IPS DF 6.9 (cell line): ENCODE measurements at places on chromosomes 13 and 19.

DNA sequence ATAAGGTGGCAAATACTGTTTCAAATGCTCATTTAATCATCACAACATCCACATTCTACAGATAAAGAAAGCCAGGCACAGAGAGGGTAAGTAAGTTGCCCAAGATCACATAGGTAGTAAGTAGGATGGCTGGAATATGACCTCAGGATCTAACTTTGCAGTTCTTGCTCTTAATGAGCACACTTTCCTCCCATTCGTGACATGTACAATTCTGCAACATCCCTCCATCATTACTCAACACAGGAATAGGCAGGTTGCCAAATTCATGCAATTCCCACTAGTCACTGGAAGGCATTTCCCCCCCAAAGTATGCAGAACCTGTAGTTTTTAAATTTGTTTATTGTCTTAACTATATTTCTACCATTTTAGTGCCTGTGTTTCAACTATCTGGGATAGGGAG, 109.2 kb downstream of the OLFM4 start:
- DNase-seq, result no peak

GRCh38 chr19:17170538-17171297, 44.4 kb upstream of the USE1 start:
- DNase-seq, result no peak

- DNase-seq, result no peak
Observed at GRCh38 chr13:114341003-114341777, 26.9 kb downstream of the CHAMP1 start.

GRCh38 chr19:28148554-28148953, 1064.4 kb downstream of the UQCRFS1 start:
- no peak for DNase-seq

GRCh38 chr13:109390391-109390790, 396.0 kb downstream of the IRS2 start:
- DNase-seq, result no peak

DNA sequence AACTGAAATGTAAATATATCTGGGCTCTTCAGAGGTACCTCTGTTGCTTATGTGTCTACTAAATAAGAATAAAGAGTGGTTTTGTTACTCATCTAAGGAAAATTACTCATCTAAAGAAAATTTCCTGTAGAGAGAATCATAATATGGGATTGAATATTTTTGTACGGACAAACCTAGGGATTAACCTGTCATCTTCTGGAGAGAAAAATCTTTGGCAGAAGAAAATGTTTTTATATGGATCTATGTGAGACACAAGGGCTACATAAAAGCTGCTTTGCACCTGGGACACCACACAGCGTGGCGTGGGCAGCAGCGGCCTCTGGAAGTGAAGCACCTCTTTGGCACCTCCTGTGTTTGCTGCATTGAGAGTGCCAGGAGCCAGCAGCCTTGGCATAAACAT, 242.9 kb upstream of the DACH1 start:
- no peak for DNase-seq

DNA sequence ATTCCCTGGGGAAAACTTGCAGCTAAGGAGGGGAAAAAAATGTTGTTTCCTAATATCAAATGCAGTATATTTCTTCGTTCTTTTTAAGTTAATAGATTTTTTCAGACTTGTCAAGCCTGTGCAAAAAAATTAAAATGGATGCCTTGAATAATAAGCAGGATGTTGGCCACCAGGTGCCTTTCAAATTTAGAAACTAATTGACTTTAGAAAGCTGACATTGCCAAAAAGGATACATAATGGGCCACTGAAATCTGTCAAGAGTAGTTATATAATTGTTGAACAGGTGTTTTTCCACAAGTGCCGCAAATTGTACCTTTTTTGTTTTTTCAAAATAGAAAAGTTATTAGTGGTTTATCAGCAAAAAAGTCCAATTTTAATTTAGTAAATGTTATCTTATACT, 33.6 kb downstream of the TNFSF11 start:
- no peak for DNase-seq

- DNase-seq, result no peak
Observed at GRCh38 chr13:74767050-74767449, 632.8 kb upstream of the KLF12 start.

- no peak for DNase-seq
Observed at GRCh38 chr19:18046059-18046718, 38.2 kb downstream of the ARRDC2 start.

- no peak for DNase-seq
Observed at GRCh38 chr13:76164290-76164689, 528.2 kb downstream of the LMO7 start.

- no peak for DNase-seq
Observed at GRCh38 chr19:19493841-19494546, 21.4 kb downstream of the TSSK6 start.

- no peak for DNase-seq
Observed at GRCh38 chr13:109875746-109876145, 89.4 kb upstream of the IRS2 start.

- no peak for DNase-seq
Observed at GRCh38 chr19:18319591-18320135, 3.2 kb downstream of the LSM4 start.

DNA sequence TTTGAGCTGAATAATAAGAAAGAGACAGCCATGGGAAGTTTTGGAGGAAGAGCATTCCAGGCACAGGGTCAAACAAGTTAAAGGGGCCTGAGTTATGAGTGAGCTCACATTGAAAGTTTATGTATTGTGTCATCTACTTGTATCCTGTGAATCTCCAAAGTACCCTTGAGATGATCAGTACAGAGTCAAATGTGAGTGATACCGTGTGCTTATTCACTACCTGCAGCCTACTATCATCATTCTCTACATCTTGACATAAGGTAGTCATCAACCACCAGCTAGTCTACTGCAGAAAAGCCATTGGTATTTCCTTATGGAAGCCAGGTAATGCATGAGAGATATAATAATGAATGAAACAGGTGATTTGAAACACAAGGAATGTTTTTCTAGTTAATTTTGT, 3.0 kb upstream of the KCTD12 start:
- no peak for DNase-seq

DNA sequence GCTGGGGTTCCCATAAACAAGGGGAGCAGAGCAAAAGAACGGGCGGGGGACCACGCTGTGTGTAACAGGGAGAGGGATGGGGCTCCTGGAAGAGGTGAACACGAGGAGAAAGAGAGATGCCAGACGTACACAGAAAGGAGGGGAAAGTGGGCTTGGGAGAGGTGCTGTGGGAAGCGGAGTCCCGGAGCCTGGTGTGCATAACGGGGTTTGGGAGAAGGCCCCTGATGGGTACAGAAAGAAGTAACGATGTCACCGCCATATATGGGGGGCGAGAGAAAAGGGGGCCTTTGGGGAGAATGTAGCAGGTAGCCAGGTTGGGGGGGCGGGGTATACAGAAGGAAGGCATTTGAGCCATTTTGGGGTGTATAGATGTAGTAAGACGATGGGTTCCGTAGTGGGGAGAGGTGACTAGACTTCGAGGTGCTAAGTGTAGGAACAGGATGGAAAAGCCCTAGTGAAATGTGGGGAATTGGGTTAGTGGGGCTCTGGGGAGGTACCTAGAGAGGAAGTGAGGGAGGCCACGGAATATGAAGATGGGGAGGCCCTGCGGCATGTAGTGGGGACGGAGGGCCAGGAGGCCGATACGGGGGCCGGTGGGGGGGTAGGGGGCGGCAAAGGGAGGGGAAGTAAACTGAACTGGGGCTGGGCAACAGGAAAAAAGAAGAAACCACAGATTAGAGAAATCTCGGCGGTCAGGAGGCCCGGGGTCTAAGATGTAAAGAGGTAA, 787 bp downstream of the ZNF580 start:
- no peak for DNase-seq

- DNase-seq, result no peak
Observed at GRCh38 chr13:26710166-26710565, 50.4 kb downstream of the GPR12 start.

DNA sequence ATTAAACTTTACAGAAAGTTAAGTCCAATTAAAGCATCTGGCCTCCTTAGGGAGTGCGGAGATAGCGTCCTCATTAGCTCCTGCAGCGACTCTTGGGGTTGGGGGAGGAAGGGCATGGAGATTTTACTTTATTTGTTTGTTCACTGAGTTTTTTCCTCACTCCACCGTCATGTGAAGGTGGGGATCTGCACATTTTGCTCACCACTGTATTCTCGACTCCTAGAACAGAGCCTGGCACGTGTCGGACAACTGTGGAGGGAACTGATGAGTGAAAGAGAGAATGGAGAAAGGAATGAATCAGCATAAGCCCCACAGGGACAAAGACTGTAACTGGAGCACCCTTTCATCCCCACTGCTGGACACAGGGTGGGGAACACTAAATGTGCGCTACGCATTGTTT, 205.1 kb upstream of the TSHZ3 start:
- no peak for DNase-seq

DNA sequence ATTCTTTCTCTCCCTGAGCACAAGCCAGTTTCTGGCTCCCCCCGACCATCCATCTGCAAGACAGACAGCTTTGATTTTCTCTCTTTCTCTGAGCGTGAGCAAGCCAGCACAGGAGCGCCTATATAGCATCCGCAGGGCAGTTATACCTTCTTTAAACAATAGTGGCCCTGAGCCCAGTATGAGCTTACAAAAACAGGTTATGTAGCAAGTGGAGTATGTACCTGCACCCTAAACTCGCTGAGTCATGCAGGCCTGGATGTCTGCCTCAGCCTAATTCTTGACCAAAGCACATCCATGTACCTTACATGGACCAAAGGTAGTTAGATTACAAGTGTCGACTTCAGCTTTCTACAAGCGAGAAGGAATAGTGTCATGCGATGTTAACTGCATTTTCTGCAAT, 61.7 kb downstream of the RAP2A start:
- DNase-seq, result no peak

DNA sequence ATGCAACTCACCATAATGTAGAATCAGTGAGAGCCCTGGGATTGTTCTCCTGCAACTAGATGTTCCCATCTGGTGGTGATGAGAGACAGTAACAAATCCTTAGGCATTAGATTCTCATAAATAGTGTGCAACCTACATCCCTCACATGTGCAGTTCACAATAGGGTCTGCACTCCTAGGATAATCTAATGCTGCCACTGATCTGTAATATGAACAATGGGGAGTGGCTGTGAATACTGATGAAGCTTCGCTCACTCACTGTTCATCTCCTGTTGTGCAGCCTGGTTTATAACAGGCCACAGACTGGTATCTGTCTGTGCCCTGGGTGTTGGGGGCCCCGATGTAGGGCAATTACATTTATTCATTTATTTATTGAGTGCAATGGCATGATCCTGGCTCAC, 86.9 kb downstream of the ZNF254 start:
- no peak for DNase-seq

DNA sequence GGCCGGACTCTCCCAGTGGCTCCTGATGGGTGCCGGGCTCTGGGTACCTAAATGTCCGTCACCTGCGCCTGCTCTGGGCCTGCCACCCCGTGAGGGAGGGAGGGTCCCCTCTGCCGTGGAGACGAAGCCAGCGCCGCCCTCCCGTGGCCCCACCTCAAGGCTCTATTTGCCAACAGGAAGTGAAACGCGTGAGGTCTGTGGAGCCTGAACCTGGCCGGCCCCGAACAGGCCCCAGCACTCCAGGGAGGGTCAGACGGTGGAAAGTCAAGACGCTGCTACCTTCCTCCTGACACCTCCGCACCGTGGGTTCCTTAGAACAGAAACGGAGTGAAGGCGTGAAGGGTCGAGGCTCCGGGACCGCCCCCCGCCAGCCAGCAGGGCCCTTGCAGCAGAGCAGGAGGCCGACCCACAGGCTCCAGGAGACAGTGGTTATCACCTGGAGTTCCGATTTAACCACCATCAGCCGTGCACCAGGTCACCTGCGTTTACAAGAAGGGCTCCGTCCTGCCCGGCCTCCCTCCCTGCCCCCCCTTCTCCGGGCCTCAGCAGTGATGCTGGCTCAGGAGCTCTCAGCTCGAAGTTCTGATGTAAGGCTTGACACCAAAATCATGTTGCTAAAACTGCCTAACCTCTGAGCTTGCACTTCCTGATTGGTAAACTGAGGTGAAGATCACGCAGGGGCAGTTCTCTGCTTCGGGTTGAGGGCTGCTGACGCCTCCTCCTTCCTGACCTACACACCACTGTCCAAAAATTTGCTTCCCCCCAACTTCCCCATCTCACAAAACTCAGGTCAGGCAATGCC, 50.9 kb upstream of the C13orf46 start:
- no peak for DNase-seq

- DNase-seq, result no peak
Observed at GRCh38 chr19:30148039-30148790, 206.2 kb downstream of the URI1 start.

- no peak for DNase-seq
Observed at GRCh38 chr13:20301403-20302071, 69.4 kb upstream of the GJB6 start.

GRCh38 chr13:92802776-92803175, 423.8 kb upstream of the GPC6 start:
- DNase-seq, result no peak

GRCh38 chr19:32573492-32573794, 7.5 kb upstream of the PDCD5 start:
- DNase-seq, result no peak

DNA sequence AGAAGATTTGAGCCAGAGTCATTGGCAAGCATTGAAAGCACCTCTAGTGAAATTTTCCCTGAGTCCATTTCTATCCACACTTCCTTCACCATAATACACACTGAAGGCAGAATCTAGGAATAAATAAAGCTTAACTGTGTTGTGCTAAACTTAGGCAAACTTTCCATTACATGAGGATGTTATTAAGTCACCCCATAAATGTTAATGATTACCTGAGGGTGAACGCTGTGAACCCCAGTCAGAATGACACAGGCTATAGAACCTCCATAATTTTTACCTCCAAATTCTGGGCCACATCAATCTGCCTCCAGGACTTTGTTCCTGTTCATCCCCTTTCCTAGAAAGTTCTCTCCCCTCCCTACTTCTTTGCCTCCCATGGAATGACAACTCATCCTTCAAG, 71.0 kb downstream of the RAP2A start:
- no peak for DNase-seq

DNA sequence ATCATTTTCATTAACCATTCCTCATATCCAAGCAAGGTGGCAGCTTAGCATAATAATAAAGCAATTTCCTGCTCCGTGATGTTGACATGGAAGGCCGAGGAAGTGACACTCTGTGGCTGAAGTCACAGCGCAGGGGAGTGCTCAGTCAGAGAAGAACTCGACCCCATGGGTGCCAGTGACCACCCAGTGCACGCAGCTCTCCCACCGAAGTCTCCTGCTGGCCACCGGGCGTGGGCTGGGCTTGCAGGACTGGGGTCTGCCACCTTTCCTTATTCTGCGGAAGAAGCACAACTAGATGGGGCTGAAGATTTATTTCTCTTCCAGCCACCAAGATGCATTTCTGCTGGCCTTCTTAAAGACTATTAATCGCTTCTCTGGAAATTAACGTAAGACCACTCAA, 132.1 kb upstream of the SPACA7 start:
- no peak for DNase-seq

DNA sequence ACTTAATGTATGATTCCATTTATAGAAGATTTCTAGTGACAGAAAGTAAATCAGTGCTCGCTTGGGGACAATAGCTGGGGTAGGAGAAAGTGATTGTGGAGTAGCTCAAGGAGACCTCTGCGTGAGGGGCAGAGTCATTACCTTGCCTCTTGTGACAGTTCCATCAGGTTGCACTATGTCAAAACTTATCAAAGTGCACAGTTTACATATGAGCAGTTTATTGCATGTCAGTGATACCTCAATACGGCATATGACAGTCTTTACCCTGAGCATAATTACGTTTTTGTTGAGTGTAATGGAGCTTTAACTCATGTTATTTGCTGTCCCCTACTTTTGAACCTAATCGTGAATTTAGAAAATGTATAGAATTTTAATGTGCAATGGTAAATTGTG, 15.0 kb downstream of the ARHGEF7 start:
- DNase-seq, result no peak

GRCh38 chr13:58655086-58655485, 1023.5 kb downstream of the PCDH17 start:
- DNase-seq, result no peak

GRCh38 chr13:36428086-36428485, 4.2 kb upstream of the CCNA1 start:
- DNase-seq, result no peak
